Ascending aorta (tissue), 2 donors: ENCODE measurements at places on chromosomes 6 and 20.
A peak's percentile ranks its signal among the peaks of the same experiment; 100 is the strongest.

GRCh38 chr20:11993886-11994461 lies 76.3 kb downstream of the BTBD3 start:
- no peak for DNase-seq

GRCh38 chr6:156406099-156406498 lies 371.1 kb upstream of the ARID1B start:
- DNase-seq, result no peak

DNA sequence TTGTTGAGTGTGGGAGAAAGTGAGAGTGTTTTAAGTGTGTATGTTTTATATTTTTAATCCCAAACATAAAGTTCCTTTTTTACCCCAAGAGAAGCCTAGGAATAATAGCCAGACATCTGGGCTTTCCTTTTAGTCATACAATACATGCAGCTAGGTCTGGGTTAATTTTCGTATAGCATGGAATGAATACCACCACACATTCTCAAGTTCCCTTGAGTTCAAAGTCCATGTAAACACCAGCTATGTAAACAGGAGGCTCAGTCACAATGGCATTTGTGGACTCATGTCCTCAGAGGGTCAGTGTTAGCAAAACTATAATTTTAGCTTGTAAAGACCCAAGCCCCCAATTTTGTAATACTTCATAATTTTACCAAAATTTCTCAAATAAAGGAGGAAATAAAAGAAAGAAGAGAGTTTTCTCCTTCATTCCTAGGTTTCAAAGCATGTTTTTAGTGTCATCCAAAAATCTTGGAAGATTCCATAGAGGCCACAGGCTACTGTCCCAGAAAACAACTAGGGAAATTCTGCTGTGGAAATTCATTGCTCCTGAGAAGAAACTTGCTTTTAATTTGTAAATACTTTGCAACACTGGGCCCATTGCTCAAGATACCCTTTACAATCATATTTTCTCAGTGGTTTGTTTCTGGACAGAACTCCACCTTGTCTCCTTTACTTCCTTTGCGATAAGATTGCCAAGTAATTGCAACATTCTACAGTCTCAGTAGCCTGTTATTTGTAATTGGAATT lies 671.2 kb downstream of the COL12A1 start:
- no peak for DNase-seq

GRCh38 chr6:144528743-144529425 lies 243.7 kb downstream of the UTRN start:
- DNase-seq, result no peak

DNA sequence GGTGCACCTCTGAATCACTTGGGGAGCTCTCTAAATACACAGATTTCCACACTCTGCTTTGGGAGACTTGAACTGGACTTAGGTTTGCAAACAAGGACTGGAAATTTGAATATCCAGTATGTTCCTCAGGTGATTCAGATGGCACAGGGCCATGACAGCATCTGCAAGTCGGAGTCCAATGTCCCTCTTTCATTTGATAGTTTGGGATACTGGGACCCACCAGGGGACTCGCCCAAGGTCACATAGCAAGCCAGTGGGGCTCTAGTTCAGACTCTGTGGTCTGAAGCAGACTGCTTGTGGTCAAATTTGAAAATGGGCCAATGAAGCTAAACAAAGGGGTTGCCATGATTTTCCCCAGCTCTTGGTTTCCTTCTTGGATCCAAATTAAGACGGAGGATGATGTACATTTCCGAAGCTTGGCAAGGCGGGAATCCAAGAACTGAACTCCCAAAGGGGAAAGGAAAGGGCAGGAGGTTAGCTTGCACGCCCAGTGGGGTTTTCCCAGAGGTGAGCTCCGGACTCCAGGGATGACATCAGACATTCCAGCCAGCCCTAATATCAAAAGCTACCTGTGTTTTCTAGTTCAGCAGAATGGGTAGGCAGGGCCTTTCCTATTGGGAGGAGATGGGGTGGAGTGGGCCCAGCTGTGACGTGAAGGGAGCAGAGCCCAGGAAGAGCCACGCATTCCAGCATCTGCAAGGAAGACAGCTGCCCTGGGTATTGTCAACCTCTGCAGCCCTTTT lies 3.4 kb upstream of the SYS1 start:
- DNase-seq, result no peak

GRCh38 chr6:31620586-31621319 lies at the start of gene PRRC2A:
TSS of gene PRRC2A (plus strand) at chr6:31620715. CDS start at chr6:31622790, 2,075 bp downstream.
- peak; percentile 16 for DNase-seq

DNA sequence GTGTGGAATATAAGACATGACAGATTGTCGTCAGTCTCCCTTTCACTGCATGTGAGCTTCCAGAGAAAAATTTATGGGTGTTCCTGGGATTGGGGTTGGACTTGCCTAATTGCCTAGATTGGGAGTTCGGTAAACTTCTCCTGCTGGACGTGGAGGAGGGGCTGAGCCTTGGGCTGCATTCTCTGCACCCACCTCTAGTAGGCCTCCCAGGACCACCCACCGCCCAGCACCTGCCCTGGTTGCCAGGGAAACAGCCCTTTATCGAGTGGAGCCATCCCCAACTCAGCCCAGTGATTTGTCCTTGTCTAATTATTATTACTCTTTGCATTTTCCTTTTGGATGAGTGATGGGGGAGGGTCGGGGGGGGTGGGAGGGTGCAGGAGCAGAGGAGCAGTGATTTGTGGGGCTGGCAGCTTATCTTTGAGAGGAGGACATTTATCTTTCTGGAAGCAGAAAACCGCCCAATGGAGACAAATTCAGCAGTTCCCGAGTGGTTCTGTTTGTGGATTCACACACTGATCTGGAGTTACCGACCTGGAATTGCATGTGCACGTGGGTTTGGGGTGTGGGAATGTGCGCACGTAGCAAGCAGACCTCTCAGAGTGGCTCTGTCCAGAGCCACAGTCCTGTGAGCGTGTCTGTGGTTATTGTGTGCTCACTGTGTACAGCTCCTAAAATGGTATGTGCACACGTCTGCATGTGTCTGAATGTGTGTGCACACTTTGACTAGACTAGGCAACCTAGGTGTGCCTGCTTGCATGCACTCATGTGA lies 104.5 kb downstream of the DHX35 start:
- DNase-seq, result no peak

DNA sequence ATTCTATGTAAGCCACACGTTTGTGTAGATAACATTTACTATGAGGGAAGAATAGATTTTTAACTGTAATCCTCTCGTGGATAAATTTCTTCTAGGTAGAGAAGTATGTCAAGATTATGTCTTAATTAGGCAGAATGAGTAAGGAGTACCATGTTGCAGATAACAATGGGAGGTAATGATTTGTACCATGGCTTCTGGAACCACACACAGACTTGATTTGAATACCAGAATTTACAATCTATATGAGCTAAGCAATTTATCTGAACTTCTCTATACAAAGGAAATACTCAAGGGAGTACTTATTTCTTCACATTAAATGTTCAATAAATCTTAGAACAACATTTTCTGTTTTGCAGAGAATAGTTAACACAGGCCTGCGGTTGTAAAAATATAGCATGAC lies 51.5 kb downstream of the RPS12 start:
- DNase-seq, result no peak

- no peak for DNase-seq
Measured at GRCh38 chr6:154548130-154548830, 37.8 kb upstream of the CNKSR3 start.

- DNase-seq, result no peak
Measured at GRCh38 chr20:20992686-20993360, 113.3 kb downstream of the LINC00237 start.

GRCh38 chr20:61436283-61436666 lies 184.2 kb downstream of the CDH4 start:
- no peak for DNase-seq

- no peak for DNase-seq
Measured at GRCh38 chr20:43680981-43681380, 14.1 kb downstream of the MYBL2 start.

- no peak for DNase-seq
Measured at GRCh38 chr20:21134883-21135493, 9.1 kb downstream of the KIZ start.

- no peak for DNase-seq
Measured at GRCh38 chr6:44133003-44133931, 5.9 kb downstream of the TMEM63B start.

GRCh38 chr20:9338101-9338500 lies 176.3 kb upstream of the LAMP5 start:
- DNase-seq, result no peak

- DNase-seq, result no peak
Measured at GRCh38 chr20:38114353-38114791, 50.7 kb downstream of the TGM2 start.

- no peak for DNase-seq
Measured at GRCh38 chr20:17965042-17965697, 3.4 kb downstream of the SNX5 start.

GRCh38 chr20:8118760-8119159 lies 13.3 kb upstream of the PLCB1 start:
- DNase-seq, result no peak

GRCh38 chr20:8094850-8095249 lies 37.2 kb upstream of the PLCB1 start:
- DNase-seq, result no peak

- DNase-seq, result no peak
Measured at GRCh38 chr20:18513208-18513607, 5.5 kb downstream of the SEC23B start.

- DNase-seq, result no peak
Measured at GRCh38 chr6:1802491-1803395, 193.0 kb downstream of the FOXC1 start.

DNA sequence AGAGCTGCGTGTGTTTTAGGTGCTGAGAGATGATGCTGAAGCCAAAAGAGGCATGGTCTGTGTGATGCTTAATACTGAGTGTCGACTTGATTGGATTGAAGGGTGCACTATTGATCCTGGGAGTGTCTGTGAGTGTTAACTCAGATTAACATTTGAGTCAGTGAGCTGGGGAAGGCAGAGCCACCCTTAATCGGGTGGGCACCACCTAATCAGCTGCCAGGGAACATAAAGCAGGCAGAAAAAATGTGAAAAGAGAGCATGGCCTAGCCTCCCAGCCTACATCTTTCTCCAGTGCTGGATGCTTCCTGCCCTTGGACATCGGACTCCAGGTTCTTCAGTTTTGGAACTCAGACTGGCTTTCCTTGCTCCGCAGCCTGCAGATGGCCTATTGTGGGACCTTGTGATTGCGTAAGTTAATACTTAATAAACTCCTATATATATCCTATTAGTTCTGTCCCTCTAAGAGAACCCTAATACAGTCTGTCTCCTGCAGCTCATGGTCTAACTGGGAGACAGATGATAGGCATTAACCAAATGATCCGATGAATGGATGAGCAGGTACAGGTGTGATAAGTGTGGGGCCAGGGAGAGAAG lies 91.6 kb downstream of the TFAP2C start:
- no peak for DNase-seq

DNA sequence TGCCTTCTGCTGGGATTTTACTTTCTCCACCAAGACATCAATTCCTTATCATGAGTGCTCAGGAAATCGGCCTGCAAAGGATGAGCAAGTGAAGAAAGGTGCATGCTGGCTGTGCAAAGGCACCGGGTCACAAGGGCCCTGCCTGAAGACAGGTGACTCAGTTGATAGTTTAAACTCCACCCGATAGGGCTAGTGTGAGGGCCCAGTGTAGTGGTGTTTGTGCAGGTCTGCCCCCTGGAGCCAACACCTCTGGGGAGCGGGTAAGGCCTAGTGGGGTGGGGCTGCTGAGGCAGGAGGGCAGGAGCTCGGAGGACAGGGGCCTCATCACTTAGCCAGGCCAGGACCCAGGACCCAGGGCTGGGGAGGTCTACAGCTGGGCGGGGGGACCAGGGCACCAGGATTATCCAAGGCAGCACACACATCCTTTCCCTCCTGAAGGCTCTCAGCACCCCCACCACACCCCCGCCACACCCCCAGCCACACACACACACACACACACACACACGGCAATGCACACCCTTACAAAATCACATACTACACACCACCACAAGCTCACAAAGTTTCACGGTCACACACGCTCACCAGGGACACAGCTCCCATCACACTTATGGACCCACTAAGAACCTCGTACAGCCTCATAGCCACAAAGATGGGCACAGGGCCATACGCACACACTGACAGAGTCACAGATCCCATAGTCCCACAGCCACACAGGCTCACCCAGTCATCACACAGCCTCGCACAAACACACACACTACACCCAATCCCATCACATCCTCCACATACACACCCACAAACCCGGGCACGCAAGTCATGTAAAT lies 75.4 kb downstream of the GRM4 start:
- no peak for DNase-seq

DNA sequence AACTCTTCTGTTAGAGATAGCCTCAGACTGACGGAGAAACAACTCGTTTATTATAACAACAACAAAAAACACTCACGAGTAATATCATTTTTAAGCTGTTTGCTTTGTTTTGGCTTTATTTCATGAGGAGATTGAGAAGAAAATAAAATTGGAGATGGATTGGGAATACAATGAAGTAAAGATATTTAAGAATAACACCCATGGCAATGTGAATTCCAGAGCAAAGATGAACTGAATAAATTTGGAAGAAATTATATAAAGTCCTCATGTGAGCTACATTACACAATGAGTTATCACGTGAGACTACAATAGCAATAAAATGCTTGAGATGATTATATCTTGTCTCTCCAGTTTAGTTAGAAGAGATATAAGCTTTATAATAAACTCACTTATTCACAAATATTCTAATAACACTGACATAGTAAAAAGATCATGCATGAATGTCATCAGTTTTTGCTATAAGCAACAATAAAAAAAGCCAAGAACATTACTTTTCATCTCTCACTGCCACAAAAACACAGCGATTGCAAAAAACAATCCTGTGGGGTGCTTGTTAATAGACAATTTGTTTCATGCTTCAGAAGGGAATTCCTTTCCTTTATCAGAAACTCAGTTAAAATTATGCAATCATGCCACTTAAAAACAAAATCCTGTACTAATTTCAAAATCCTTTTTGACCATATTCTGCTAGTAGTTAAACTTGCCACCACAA lies 696.7 kb upstream of the MARCKS start:
- DNase-seq, result no peak

GRCh38 chr6:163733061-163733460 lies 318.5 kb downstream of the QKI start:
- DNase-seq, result no peak

DNA sequence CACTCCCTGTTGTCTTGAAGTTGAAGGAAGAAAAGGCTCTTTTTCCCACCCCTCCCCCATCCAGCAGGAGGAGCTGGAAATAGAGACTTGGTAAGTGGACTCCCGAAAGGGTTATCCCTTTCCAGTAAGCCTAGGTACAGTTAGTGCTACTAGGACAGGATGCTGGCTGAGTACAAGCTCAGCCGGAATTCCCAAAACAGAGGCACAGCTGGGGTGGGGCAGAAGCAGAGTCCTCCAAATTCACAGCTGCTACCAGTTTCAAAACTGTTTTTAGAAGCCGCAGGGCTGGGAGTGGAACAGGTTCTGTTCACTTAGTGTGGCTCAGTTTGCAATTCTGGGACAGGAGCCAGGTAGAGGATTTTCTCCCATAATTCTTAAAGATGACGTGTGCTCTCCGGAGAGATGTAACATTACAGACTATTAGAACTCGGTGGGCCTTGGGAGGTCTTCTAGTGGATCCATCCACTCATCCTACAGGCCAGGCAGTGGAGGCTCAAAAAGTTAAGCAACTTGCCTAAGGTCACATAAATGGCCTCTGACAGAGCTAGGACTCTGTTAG lies 19.0 kb upstream of the UTRN start:
- DNase-seq, result peak; percentile 76

- DNase-seq, result peak; percentile 69
Measured at GRCh38 chr6:12422848-12423247, 132.7 kb downstream of the EDN1 start.
